ENCODE measurements at places on chromosomes 5 and 9.

GRCh38 chr5:65030056-65030455, 261.3 kb downstream of the CWC27 start:
- DNase-seq, result no peak

- no peak for DNase-seq
Measured at GRCh38 chr9:123453076-123453667, 97.2 kb downstream of the CRB2 start.

DNA sequence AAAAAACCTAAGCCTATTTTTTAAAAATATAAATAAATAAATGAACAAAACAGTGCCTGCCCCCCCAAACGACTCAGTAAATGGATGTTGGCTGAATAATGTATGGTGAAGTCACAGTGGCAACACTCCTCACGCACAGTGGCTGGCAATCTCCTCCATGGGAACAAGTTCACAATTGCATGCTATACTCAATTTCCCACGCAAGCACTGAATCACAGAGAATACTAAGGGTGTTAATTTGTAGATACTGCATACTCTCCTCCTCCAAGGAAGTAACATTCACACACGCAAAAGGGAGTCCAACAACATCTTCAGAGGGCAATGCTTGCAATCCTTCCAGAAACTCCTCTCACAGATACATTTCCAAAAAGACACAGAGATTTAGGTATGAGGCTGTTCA, 47.5 kb downstream of the SERINC5 start:
- no peak for DNase-seq

- DNase-seq, result no peak
Measured at GRCh38 chr9:129451089-129451656, 169.7 kb downstream of the C9orf50 start.

GRCh38 chr5:124210111-124210910, 536.1 kb downstream of the ZNF608 start:
- DNase-seq, result no peak
